Left renal pelvis (tissue), 4 donors: ENCODE measurements at places on chromosomes 7 and 10.

GRCh38 chr7:155062411-155062810, 7.7 kb upstream of the HTR5A start:
- no peak for DNase-seq

GRCh38 chr10:58543141-58543540, 30.5 kb downstream of the BICC1 start:
- no peak for DNase-seq

- DNase-seq = no peak
Observed at GRCh38 chr7:135333200-135333599, 99.6 kb downstream of the STRA8 start.

DNA sequence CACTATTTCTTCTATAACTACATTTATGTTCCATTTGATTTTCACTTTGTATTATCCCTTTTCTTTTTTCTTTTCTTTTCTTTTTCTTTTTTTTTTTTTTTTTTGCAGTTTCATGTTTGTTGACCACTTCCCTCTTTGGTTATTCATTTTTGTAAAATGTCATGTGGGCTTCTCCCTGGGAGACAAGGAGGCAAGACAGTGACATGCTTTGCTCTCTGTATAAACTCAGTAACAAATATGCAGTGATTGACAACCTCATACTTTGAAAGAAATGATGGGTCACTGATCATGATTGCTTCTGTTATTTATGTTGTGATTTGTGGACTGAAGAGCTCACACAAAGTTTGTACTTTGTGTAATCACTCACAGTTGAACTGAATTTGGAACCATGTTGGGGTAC, 90.2 kb upstream of the ABI1 start:
- DNase-seq = no peak

GRCh38 chr7:2732959-2733584, 45.1 kb downstream of the AMZ1 start:
- DNase-seq = no peak

DNA sequence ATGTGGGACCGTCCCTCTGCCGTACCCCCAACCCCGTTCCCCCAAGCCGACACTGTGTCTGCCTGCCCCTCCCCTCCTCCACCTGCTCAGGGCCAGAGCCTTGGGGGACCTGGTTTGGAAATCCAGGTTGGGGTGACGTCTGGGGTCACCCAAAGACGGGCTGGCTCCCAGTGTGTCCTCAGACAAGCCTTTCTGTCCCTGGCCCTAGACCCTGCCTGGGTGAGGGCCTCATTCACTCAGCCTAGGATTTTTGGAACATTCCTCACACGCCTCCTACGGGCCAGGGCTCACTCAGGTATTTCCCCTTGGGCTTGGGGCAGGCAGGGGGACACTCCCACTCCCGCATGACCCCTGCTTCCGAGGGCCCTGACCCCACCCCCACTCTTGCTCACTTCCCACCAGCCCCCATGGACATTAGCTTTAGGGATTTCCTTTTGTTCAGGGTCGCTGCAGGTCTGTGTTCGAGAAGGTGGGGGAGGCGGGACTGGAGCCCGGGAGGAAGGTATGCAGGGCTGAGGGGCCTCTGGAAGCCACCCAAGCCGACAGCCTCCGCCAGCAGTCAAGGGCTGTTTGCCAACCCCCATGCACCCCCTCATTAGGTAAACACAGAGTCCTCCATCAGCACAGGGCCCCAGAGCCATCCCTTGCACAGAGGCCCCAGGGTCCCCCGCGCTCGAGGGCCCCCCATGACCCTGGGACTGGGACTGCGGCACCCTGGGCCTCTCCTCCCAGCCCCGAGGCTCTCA, 35.1 kb downstream of the PDGFA start:
- no peak for DNase-seq

DNA sequence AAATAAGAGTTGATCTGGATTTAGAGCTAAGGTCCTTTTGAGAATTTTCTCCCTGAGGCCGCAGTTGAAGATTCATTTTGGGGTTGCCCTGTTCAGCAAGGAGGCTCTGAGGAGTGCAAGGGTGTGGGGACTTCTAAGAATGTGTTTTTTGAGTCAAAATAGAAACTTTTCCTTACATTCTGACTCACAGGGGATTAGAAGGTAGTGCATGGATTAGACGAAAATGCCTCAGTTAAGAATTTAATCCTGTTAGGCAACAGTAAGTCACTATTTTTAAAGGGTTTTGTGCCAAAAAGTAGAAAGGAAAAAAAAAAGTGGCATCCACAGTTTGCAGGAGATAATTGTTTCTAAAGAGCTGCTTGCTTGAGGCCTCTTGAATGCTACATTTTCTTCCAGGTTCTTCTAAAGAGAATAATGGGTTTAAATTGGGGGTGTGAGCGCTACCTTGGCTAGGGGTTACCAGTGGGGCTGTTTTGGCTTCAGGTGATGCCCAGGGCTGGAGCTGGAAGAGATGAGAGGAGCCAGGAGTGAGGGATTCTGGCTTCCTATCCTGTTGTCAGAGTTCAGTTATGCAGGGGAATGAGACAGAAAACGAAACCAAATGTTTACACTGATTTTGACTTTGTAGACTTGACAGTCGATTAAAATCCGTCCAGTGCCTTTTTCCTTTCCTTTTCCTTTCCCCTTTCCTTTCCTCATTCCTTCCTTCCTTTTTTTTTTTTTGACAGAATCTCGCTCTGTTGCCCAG, 52.9 kb downstream of the BAMBI start:
- no peak for DNase-seq

DNA sequence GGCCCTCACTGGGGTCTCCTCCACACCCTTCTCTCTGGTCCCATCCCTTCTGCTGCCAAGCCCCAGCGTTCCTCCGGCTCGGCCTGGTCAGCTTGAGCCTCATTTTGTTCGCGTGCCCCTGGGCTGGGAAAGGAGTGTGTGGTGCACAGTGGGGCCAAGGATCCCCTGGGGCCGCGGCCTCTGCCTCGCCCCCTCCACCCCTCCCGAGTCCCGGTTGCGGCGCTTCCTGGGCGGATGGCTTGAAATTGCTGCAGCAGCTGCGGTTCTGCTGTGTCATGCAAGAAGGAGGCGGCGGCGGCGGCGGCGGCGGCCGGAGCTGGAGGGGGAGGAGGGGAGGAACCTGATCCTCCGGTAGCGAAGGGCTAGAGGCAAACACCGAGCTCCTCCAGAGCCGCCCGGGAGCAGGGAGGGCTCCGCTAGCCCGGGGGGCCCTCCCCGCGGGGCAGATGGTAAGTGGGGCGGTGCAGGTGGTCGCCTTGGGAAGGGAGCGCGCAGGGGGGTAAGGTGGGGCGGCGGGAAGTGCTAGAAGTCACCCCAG, 217.8 kb upstream of the MKLN1 start:
- DNase-seq = no peak
